ENCODE measurements at places on chromosomes 1 and 21.

GRCh38 chr1:26602378-26602959 lies 72.9 kb downstream of the RPS6KA1 start:
- no peak for DNase-seq

- no peak for DNase-seq
These were observed 64.9 kb upstream of the SMYD2 start for GRCh38 chr1:214216021-214216420.

GRCh38 chr1:34128186-34128889 lies 36.7 kb downstream of the CSMD2 start:
- DNase-seq: no peak

DNA sequence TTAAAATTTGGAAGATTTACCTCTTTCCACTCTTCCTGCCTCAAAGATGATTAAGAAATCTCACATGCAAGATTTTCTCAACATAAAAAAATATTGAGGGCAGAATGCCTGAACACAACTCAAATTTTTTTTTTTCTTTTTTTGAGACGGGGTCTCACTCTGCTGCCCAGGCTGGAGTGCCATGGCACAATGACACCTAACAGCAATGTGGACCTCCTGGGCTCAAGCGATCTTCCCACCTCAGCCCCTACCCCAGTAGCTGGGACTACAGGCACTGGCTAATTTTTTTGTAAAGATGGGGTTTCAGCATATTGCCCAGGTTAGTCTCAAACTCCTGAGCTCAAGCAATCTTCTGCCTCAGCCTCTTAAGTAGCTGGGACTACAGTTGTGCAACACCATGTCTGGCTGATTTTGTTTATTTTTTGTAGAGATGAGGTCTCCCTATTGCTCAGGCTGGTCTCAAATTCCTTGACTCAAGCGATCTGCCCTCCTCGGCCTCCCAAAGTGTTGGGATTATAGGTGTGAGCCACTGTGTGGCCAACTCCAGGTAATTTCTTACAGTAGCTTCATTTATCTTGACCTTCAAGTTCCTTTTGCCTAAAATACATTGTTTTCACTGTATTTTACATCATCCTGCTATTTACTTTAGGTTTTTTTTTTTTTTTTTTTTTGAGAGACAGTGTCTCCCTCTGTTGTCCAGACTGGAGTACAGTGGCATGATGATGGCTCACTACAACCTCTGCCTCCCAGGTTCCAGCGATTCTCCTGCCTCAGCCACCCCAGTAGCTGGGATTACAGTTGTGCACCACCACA lies 10.4 kb downstream of the NUCKS1 start:
- no peak for DNase-seq

DNA sequence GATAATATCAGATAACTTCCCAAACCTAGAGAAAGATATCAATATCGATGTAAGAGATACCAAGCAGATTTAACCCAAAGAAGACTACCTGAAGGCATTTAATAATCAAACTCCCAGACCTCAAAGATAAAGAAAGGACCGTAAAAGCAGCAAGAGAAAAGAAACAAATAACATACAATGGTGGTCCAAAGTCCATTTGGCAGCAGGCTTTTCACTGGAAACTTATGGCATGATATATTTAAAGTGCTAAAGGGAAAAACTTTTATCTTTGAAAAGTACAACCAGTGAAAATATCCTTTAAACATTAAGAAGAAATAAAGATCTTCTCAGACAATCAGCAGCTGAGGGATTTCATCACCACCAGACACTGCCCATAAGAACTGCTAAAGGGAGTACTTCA lies 812.7 kb upstream of the ADAMTS5 start:
- DNase-seq: no peak

- DNase-seq: no peak
These were observed 19.9 kb downstream of the TMPRSS2 start for GRCh38 chr21:41488080-41488479.

- DNase-seq: no peak
These were observed 133.7 kb downstream of the DMRTA2 start for GRCh38 chr1:50289495-50289894.
